ENCODE measurements at places on chromosomes 6 and 20.

DNA sequence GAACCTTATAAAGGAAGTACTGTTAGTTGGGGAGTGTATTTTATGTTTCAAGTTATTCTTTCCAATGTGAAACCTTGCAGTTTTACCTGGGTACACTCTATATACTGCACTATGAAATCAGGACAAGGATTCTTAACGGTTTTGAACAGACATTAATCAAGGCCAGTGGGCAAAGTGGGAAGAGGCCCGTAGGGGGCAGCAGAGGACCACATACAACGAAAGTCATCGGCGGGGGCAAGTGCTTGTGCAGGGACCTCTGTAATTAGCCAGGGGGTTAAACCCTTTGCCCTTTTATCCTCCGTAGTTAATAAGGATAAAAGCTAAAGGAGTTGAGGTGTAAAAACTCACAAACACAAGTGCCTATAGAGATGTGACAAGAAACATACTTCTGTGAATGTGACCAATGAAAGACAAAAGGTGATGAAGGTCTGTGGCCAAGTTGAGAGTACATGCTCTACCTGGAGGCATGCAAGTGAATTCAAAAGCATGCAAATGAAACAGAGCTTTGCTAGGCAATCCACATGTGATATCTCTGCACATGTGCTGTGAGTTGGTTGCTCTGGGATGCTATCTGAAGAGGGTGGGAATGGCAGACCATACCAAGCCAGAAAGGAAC is 392.7 kb upstream of the MAN1A1 start:
- DNase-seq: no peak

- DNase-seq: no peak
Observed at GRCh38 chr6:110878751-110879522, 4.4 kb downstream of the AMD1 start.

DNA sequence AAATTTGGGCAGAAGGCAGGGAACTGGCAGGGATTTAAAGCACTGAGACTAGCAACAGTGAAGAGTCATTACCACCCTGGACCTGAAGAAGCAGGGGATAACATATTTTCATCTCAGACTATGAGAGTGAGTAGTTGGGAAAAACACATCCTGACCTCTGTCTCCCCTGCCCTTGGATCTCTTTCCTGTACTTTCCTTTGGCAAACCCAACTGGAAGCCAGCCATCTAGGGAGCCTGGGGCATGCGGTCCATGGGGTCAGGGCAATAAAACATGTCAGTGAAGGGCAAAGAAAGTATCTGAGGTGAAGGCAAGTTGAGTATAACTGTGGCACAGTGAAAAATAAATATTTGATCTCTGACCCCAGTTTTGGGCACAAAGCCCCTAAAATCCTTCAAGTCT is 698.2 kb downstream of the DOK5 start:
- DNase-seq: no peak

- no peak for DNase-seq
Observed at GRCh38 chr20:51404297-51405060, 138.0 kb downstream of the NFATC2 start.

DNA sequence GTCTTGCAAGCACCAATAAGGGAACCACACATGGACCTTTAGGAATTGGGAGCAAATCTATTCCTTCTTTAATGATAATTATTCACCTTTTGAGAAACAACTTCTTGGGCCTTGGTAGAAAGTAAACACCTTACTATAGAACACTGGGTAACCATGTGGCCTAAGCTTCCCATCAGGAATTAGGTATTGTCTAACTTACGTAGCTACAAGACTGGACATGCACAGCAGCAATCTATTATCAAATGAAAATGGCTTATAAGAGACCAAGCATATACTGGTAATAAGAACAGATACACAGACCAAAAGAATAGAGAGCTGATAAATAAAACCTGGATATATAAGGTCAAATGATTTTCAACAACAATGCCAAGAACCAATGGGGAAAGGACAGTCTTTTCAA is 16.8 kb downstream of the TCP11 start:
- no peak for DNase-seq

GRCh38 chr6:143746202-143747119 is 68.7 kb downstream of the PHACTR2 start:
- DNase-seq: no peak

- DNase-seq: no peak
Observed at GRCh38 chr6:84193114-84193708, 34.2 kb downstream of the CEP162 start.

- DNase-seq: no peak
Observed at GRCh38 chr6:28089054-28089453, 8.7 kb downstream of the ZNF165 start.

DNA sequence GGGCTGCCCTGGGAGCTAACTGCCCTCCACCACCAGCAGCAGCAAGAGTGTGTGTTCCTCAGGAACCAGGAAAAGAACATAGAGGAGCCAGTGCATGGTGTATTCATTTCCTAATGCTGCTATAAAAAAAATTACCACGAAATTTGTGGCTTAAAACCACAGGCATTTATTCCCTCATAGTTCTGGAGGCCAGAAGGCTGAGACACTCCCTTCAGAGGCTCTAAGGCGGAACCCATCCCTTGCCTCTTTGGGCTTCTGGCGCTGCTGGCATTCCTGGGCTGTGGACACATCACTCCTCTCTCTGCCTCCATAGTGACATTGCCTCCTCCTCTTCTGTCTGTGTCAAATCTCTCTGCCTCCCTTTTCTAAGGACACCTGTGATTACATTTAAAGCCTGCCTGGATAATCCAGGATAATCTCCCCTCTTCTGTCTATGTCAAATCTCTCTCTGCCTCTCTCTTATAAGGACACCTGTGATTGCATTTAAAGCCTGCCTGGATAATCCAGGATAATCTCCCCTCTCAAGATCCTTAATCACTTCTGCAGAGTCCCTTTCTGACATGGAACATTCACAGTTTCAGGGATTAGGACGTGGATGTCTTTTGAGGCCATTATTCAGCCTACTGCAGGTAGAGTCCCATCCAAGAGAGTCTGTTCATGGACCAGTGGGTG is 54.7 kb downstream of the NDUFAF5 start:
- no peak for DNase-seq

DNA sequence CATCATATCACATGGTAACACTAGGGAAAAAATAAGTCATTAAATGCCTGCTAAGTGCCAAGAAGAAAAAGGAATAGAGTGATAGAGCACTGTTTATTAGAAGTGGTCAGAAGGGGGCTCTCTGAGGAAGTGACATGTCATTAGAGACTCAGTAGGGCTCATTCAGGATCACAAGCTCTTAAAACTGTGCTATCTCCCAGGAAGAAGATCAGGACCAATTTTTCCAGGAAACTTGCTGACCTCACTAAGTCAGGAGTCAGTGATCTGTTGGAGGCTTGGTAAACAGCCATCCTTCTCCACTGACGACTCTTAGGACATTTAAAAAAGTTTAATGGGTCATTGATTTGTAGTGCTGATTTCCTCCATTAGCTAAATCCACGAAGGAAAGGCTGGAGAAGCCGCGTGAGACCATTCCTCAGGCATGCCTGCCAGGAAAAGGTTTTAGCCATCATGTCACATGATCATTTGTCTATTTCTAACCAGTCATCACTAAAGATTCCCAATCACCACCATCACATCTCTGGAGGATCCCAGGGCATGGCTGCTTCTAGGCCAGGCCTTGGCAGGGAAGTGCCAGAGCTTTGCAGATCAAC is 5.9 kb upstream of the PTPN1 start:
- DNase-seq: no peak

DNA sequence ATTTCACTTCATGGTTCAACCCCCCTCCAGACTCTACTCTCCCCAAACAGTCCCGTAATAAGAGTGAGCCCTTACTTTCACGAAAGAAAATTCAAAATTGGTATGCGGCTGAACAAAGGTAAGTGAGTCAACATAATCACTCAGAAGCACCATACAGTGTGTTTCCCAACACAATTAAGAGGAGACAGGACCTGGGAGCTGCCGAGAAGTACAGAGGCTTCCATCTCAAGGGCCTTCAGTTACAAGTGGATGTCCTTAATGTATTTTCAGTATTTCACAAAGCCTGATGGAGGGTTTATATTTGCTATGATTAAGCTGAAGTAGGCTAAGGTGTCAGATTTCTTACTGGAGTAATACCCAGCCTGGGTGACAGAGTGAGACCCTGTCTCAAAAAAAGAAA is 51.1 kb downstream of the MYO6 start:
- DNase-seq: no peak

- no peak for DNase-seq
Observed at GRCh38 chr20:37816726-37817125, 86.2 kb upstream of the VSTM2L start.

- DNase-seq: no peak
Observed at GRCh38 chr6:127859956-127860355, 40.9 kb downstream of the THEMIS start.

DNA sequence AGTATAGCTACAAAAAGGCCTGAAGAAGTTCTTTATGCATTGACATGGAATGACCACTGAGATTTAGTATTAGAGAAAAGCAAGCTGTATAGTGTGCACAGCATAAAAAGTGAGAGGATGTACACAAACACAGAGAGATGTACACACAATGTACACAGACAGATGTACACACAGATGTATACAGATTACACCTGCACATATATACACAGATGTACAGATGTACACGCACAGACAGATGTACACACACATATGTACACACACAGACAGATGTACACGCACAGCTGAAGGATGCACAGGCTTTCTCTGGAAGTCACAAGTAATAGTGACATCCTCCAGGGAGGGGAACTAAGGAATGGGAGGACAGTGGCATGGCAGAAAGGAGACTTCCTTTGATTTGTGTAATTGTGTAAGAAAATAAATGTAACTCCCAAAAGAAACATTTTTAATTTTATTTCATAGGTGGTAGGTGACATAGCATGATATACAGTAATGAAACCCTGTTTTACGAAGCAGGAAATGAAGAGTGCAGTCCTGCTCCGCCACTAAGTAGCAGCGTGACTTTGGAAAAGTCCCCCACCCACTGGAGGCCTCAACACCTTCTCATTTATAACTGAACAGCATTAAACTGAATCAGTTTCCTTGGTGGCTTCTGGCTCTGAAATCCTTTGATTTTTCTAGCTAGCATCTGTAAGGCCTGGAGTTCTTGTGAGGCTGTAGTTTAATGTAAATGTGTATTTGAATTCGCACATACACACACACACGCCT is 14.1 kb downstream of the NFATC2 start:
- no peak for DNase-seq

DNA sequence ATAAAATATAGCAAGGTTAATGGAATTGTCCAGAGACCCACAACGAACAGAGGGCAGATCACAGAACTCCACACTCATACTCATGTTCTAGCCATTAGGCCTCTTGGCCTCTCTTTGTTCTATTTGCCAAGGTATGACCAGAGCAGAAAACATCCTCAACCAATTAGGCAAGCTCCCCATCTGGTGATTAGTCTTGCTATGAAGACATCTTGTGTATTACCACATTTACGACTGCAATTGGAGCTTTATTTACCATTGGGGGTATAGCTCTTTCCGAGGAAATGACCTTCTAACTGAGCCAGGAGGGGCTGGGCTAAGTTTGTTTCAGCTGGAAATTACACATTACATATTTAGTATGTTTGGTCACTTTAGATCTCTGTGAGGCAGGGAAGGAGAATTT is 593.9 kb downstream of the CD109 start:
- no peak for DNase-seq

DNA sequence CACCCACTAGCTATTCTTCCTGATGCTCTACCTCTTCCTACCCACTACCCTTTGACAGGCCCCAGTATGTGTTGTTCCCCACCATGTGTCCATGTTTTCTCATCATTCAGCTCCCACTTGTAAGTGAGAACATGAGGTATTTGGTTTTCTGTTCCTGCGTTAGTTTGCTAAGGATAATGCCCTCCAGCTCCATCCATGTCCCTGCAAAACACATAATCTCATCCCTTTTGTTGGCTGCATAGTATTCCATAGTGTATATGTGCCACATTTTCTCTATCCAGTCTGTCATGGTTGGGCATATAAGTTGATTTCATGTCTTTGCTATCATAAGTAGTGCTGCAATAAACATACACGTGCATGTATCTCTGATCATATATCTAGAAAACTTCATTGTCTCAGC is 218.3 kb upstream of the STXBP5 start:
- no peak for DNase-seq

- no peak for DNase-seq
Observed at GRCh38 chr6:165910184-165910966, 247.3 kb upstream of the PDE10A start.

- DNase-seq: no peak
Observed at GRCh38 chr20:63430891-63431290, 41.6 kb downstream of the KCNQ2 start.

DNA sequence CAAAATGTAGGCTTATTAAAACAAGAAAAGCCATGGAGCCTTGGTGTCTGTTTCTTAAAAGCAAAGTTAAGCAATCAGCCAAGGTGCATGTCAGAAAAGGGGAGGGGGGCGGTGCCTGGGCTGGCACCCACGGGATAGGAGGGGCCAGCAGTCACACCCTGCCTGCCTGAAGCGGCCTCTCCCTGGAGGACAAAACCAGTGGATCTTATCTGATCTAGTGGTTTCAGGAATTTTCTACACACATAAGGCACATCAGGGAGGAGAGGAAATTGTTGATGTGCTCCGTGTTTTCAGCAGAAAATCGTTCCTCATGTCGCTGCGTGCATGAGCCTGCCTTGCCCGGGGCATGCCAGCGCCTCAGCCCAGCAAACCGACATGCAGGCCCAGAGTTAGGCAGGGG is 276.4 kb downstream of the TAF4 start:
- DNase-seq: no peak

DNA sequence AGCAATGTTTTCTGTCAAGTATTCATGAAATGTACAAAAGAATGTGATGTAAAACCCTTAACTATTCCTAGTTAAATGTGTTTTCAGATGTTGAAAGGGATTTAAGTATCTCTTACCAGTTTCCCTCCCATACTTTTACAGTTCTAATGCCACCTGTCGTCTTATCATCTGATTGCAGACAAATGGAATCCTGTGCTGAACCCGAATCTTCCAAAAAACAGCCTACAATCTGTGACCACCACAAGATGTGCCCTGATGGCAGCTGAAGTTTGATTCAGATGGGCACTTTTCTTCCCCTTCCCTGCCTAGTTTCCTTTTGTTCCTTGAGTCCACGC is 1.9 kb downstream of the TOMM6 start:
- no peak for DNase-seq

DNA sequence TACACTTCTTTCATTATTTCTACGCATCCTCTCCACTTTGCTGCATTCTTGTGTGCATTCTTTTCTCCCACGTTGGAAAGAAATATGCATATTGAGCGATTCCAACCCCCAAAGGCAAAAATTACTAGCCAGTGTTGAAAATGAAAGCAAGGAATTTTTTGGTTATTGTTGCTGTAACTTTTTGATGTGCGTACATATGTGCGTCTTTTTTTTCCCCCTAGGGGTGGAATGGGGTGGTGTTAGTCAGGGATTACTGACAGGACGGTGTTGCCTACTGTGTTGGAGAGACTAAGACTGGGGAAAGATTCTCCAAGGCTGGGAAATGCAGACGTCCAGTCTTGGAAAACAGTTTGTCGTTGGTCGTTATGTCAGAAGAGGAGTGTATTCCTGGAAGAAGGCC is 44.2 kb upstream of the ESR1 start:
- no peak for DNase-seq

DNA sequence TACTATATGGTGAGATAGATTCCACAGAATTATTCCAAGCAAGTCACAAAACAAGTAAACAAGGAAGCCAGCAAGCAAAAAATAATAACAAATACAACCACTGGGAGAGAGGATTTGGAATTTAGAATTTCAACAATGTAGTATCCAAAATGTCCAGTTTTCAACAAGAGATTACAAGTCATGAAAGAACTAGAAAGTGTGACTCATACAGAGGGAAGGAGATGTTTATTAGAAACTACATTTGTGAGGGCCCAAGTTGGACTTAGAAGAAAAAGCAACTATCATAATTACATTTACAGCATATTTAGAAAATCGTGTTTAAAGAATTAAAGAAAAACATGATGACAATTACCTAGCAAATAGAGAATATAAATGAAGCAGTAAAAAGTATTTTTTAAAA is 494.6 kb upstream of the ID4 start:
- DNase-seq: no peak

All from hypothalamus (tissue), 51 donors.